ENCODE measurements at places on chromosomes 1 and 21.

GRCh38 chr1:237975903-237976302 lies 85.2 kb upstream of the ZP4 start:
- no peak for DNase-seq

- no peak for DNase-seq
These were observed 20.9 kb downstream of the SLAMF1 start for GRCh38 chr1:160625725-160626498.

DNA sequence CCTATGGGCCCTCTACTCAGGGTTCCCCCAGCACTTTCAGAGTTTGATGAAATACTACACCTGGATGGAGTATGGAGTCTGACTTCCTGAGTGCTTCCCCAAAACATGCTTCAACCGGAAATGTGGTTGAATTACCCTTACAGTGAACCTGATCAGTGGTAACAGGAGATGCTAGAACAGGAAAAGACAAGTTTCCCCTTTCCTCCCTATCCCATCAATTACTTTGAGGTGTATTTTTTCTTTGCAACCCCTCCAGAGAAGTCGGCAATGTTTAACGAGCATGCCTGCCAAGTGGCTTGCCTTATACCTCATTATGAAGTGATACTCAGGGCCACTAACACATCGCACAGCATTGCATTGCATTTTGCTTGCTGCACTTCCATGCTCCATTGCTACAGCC lies 7.0 kb downstream of the KRTAP15-1 start:
- no peak for DNase-seq

DNA sequence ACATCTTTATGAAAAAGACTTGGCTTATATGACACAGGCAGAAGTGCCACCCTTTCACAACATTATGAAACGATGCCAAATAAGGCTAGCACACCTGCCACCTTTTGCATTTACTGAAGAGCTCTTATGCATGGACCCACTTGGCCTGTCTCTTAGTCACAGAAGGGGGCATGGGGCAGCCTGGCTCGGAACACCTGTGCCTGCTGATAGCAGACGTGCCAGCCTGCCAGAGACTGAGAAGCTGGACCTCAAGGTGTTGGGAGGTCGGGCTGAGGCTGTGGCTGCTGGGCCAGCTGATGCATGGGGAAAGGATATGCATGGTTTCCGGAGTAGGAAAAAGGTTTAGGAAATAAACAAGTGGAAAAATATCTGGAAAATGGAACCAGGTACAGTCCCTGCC lies 21.5 kb downstream of the RCAN1 start:
- DNase-seq: no peak

DNA sequence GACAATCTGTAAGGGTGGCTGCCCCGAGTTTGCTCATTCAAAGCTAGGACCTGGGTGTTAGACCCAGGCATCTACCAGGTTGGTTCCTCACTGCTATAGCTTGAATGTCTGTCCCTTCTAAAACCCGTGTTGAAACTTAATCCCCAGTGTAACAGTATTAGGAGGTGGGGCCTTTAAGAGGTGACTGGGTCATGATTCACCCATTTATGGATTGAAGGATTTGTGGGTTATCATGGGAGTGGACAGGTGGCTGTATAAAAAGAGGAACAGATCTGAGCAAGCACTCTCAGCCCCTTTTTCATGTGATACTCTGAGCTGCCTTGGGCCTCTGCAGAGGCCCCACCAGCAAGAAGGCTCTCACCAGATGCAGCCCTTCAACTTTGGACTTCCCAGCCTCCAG lies 29.4 kb downstream of the PSMG1 start:
- no peak for DNase-seq

DNA sequence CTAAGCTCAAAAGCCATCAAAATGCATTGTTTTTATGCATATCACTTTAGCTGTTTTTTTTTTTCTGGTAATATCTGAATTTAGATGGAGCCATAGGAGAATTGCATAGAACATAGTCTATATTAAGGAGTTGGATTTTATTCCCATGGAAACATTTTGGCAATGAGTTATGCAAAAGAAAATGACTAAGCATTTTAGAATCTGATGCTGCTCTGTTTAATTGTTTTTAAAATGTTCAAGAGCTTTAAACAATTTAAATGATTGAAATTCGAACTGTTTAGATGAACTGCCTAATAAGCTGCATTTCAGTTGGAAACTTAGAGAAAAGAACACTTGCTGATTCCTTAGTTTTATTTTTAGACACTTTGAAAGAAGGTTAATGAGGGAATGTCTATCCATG lies 1531.5 kb upstream of the B3GALT2 start:
- DNase-seq: no peak

- DNase-seq: no peak
These were observed 29.0 kb downstream of the JUN start for GRCh38 chr1:58754683-58755467.

DNA sequence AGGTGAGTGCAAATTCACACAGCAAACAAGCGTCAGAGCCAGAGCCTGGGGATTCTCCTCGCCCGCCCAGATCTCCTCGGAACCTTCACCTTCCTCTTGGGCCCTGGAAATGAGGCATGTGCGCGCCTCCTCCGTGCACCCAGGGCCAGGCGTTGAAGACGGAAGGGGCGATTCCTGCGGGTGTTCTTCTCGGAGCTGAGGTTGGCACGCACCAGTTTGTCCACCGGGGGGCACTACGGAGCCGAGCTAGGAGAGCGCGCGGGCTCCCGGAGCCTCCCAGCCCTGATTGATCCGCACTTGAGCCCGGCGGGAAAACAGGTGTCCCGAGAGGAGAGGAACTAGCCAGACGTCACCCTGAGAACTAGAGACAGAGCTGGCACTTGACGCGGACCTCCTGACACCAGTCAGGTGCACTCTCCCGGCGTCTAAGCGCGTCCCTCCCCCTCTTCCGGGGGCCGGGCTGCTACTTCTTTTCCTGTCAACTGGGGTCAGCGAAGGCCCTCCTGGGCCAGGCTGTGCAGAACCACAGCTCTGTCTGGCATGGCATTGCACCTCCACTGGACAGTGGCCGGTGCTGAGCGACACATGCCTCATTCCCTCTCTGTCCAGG lies 18.3 kb upstream of the SERINC2 start:
- DNase-seq: peak; percentile 88

All from GM10248 (cell line).